RCC 7860 (cell line): ENCODE measurements at places on chromosomes 12 and 14.

DNA sequence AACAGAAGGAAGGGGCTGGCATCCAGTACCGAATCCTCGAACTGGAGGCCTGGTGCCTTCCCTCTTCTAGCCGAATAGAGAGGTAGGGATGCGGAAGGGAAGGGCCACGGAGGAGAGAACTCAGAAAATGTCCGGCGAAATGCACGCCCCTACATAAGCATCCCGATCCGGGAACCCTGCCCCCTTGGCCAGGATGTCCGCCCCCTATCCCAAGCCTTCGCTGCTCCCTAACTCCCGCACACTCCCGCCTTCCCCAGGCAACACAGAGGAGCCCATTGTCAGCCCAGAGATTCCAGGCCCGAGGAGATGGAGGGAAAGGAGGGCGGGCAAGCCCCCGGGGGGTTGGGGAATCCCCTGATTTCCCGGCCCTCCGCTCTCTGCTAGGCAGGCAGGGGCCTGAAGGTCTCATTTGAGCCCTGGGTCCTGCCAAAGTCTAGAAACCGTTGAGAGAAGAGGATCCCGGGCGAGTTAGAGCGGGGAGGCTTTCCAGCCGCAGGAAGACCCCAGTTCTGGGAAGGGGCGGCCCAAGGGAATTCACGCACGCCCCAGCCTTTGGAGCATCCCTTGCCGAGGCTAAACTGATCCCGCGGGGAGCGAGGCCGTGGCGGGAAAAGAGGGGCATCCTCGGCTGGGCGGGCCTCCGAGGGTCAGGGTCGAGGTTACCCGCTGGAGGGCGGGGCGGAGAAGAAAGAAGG, 569 bp upstream of the ARHGEF40 start:
- DNase-seq, result no peak

GRCh38 chr14:67787673-67788072, 28.7 kb downstream of the ZFYVE26 start:
- DNase-seq, result no peak

DNA sequence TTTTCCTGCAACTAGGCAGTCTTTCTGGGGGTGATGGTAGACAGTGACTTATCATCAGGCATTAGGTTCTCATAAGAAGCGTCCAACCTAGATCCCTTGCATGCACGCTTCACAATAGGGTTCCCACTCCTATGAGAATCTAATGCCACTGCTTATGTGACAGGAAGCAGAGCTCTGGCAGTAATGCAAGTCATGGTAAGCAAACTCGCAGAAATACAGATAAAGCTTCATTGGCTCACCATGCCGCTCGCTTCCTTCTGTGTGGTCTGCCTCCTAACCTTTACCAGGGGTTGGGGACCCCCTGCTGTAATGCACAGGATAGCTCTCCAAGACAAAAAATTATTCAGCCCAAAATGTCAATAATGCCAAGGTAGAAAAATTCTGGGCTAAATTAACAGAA, 864.2 kb downstream of the TRHDE start:
- no peak for DNase-seq

DNA sequence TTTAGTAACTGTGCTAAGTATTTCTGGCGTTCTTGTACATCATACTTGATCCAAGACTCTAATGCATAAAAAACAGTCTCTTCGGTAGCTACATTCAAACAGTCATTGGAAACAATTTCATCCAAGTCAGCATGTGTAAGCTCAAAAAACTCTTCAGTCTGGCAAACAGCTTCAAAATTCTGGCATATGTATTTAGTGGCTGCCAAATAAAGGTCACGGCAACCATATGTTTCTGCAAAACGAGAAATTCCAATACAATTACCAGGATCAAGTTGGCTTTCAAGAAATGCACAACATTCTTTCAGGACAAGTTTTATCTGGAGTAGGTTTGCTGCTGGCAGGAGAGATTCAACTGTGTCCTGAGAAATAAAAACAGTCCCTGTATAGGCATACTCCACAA, 16.5 kb downstream of the KLHL28 start:
- no peak for DNase-seq

- DNase-seq, result no peak
Measured at GRCh38 chr12:32478166-32478565, 78.8 kb downstream of the FGD4 start.

- DNase-seq, result no peak
Measured at GRCh38 chr12:12229556-12230092, 37.2 kb downstream of the LRP6 start.

DNA sequence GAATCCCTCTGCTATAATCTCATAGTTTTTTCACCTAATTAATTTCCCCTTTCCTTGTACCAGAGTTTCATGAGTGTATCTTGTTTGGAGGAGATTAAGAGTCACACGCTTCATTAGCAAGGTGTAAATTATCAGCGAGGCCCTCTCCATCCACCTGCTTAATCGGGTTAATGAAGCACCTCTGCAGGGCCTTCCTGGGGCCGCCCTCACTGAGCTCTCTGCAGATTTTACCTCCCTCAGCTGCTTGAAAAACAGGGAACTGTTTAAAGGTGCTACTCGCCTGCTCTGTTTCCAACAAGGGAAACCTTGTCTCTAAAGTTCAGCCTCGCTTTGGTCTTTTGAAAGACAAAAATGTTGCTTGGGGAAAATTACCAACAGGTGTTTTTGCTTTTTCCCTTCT, 35.8 kb downstream of the OTX2 start:
- no peak for DNase-seq

DNA sequence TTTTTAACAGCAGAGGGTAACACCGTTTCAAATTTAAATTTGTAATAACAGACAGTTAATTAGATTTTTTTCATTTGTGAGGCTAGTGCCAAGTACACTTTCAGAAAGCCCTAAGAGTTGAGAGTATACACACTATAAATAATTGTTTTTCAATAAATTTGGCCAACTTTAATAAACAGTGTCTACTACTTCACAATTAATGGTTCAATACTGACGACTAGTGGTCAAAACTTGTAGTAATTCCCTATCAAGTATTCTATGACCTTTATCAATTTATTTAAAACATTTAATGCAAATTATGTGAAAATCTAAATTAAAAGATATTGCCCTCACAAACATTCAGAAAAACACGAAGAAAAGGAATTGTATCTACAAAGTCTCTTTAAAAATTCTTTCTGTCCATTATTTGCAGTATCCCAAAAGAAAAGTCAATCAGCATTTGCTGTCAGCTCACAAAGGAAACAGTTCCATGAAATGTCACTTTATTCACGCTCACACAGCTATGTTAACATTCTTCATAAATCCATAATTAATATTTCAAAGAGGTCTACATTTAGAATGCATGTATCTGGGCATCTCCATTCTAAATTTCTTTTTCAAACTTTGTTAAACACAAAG, 91.2 kb downstream of the CEP128 start:
- DNase-seq, result peak; percentile 6

- DNase-seq, result no peak
Measured at GRCh38 chr12:126891789-126892188, 1375.2 kb upstream of the TMEM132C start.

DNA sequence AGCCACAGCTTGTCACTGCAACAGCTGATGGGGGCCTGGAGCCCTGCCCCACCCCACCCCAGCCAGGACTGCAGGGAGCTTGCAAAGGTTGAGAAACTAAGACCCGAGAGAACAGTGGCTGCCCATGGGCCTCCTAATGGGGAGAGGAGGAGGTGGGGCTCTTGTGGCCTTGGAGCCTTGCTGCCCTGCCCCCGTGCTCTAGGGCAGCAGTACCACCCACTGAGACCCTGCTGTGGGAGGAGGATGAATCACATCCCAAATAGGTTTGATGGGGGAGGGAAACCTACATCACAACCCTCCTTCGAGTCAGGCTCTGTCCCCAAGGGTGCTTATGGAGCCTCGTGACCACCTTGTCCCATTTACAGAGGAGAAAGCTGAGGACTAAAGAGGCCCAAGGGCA, 15.9 kb downstream of the HHIPL1 start:
- no peak for DNase-seq

- no peak for DNase-seq
Measured at GRCh38 chr14:92624764-92625163, 111.2 kb downstream of the RIN3 start.

DNA sequence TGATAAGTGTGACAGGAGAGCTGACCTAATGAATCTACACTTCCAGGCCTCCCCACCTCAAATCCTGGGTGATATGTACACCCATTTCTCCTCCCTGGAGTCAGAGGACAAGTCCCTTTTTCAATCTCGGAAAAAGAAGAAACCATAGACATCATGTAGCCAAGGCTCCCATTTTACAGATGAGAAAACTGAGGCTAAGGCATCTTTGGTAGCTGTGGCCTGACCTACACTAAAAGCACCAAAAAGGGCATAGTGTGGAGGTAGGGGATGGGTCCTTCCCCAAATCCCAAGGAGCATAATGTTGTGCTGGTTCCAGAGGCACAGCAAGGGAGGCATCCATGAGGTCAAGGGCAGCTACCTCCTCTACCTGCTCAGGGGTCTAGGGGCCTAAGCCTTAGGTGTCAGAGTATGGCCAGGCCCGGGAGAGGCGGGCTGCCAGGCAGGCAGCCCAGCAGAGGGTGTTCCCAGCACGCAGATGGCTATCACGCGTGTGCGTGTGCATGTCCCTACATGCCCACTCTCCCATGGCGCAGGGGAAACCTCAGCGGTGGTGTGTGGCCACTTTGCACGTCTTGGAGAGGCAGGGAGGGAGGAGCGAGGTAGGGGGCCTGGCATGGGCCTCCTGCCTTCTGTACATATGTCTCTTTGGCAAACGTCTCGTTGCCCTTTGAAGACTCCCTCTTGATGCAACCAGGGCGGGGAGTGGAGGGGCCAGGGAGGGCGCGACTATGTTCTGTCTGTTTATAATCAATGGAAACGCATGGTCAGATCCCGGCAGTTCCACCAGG, 2.5 kb downstream of the PGF start:
- no peak for DNase-seq
